ENCODE measurements at places on chromosomes 2 and 18. TPM values are rescaled to one million over a fixed set of nuclear protein-coding genes. Genes with fewer than 3 reads are reported as not detected.

DNA sequence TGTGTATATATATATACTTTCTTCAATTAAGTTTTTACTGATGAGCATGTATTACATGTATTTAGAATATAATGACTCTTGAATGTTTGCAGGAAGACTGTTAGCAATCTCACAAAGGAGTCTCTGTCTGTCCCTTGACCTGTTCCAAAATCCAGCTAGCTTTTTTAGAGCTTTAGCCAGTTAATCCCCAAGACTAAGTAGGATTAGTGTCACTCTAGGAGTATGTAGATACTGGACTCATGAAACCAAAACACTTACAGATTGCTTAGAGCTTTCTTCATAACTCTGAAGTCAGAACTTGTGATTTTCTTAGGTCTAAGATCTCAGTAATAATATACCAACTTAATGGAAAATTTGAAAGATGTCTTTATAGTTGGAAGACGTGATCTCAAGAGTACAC, 2.2 kb downstream of the UBXN4 start:
- peaks cover 44% of the 10 kb centered on the region for H3K4me1 ChIP-seq
- H3K36me3 ChIP-seq, result peaks cover 8% of the 10 kb centered on the region
- H3K27ac ChIP-seq, result peak overlapping the region; percentile 90
- peak overlapping the region; percentile 51 for H3K4me3 ChIP-seq
- no peaks in the 10 kb centered on the region for H3K27me3 ChIP-seq
- no peak for DNase-seq

- no peak overlapping the region for H3K4me3 ChIP-seq
- no peak overlapping the region for H3K27ac ChIP-seq
- H3K27me3 ChIP-seq, result no peaks in the 10 kb centered on the region
- peaks cover 24% of the 10 kb centered on the region for H3K4me1 ChIP-seq
- DNase-seq, result no peak
Measured at GRCh38 chr2:217611056-217611455, 391.7 kb downstream of the TNS1 start.

- H3K27ac ChIP-seq, result no peak overlapping the region
- peaks cover 5% of the 10 kb centered on the region for H3K36me3 ChIP-seq
- no peaks in the 10 kb centered on the region for H3K27me3 ChIP-seq
Measured at GRCh38 chr2:95234286-95234785, 27.0 kb downstream of the ZNF892 start.

DNA sequence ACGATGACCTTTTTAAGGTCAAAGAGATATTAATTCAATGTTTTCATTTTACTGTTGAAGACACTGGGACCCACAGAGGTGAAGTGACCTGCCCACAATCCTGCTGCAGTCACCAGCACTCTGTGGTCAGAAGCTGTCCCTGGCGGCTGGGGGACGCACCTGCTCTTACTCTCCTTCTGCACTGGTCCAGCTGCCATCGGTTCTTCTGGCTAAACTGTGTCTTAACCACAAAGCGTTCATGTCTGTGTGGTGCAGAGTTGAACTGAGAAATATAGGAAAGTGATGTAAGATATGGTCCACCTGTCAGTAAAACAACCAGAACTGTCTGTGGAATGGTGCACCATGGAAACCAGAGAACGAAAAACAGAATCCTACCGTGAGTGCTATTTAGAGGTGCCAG, 44.9 kb upstream of the SMIM21 start:
- H3K4me3 ChIP-seq, result no peak overlapping the region
- H3K4me1 ChIP-seq, result peaks cover 9% of the 10 kb centered on the region
- no peak overlapping the region for H3K27ac ChIP-seq
- H3K36me3 ChIP-seq, result no peaks in the 10 kb centered on the region
- no peak for DNase-seq

DNA sequence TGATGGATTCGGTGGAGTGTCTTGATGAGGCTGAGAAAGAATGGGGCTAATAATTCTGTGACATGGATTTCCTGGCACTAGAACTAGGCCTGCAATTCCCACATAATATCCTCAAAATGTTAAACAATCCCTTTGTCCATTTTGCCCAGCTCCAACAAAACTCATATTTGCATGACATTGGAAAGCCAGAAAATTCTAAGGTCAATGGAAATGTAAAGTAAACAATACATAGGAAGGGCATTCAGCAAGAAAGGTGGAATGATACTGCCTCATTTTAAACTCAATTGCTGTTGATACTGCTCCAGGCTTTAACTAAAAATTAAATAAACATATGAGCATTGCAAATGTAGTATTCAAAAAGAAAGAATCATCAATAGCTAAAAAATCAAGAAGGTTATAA, 434.8 kb upstream of the SLC8A1 start:
- no peaks in the 10 kb centered on the region for H3K36me3 ChIP-seq
- H3K4me1 ChIP-seq, result no peaks in the 10 kb centered on the region
- no peak overlapping the region for H3K27ac ChIP-seq
- DNase-seq, result no peak
- peaks cover 6% of the 10 kb centered on the region for H3K27me3 ChIP-seq

DNA sequence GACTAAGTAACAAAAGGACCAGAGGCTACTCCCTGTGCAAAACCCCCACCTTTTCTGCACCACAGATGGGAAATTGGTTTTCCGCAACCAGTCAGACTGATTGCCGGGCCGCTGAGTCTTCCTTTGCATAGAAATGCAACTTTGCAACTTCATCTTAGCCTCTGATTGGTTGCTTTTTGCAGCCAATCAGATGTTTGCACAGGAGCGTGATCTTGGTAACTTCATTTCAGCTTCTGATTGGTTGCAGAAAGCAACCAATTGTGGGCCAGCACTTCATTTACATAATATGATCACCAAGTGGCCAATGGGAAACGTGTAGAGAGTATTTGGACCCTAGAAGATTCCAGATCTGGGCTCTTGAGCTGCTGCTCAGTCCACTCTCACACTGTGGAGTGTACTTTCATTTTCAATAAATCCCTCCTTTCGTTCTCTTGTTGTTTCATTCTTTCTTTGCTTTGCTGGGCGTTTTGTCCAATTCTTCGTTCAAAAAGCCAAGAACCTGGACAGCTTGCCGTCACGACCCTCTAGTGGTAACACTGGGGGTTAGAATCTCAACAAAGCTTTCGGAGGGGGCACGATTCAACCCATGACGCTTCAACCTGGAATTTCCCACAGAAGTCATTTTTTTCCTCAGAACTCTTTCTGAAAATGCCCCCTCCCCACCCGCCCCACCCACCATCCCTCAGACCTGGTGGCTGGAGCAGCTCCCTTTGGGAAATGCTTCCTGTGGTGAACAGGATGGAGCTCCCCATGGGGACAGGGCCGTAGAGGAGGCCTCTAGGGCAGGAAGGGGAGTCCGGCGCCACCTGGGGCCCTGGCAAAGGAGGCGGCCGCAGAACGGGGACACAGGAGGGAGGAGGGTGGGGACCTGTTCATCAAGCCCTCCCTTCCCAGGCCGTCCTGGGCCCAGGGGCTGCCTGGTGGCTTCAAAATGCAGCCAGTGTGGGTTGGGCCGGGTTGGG, 31.8 kb upstream of the KCNF1 start:
- no peak overlapping the region for H3K27ac ChIP-seq
- H3K27me3 ChIP-seq, result no peaks in the 10 kb centered on the region
- H3K36me3 ChIP-seq, result no peaks in the 10 kb centered on the region

- H3K36me3 ChIP-seq, result peaks cover 2% of the 10 kb centered on the region
- peaks cover 7% of the 10 kb centered on the region for H3K4me1 ChIP-seq
- H3K27ac ChIP-seq, result no peak overlapping the region
- no peak for DNase-seq
- H3K4me3 ChIP-seq, result no peak overlapping the region
Measured at GRCh38 chr2:5374762-5375161, 317.4 kb upstream of the SOX11 start.

- H3K27me3 ChIP-seq, result no peaks in the 10 kb centered on the region
- H3K4me1 ChIP-seq, result peaks cover 52% of the 10 kb centered on the region
- peaks cover 18% of the 10 kb centered on the region for H3K36me3 ChIP-seq
- H3K4me3 ChIP-seq, result peak overlapping the region; percentile 45
- no peak for DNase-seq
Measured at GRCh38 chr2:230793572-230794359, 71.0 kb upstream of the ITM2C start.

DNA sequence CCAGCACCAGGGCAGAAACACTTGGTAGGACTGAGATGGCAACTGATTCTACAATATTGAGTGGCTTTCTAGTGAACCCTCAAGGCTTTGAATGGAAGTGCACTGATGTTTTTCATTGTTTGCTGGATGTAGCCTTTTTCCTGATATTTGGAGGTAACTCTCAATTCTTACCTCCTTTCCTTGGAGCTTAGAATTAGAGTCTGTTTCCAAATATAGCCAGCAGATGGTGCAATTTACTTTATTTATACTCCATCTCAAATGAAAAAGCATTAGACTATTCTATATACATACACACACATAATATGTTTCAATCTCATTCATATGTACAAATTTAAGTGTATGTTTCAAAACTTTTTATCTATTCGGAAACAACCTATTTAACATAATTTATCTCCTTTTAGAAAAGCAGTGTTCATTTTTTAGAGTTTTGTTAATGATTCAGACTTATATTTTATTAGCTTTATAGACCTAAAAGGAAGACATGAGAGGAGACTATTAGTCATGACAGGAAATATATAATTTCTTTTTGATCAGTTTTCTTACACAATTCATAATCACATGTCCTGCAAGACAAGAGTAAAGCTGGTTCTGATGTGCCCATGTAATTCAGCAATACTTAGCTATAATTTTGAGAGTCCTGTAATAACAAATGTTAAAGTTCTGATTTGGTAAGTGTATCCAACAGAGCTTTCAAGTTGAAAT, 124.8 kb downstream of the NUP35 start:
- H3K27me3 ChIP-seq, result peaks cover 5% of the 10 kb centered on the region
- H3K27ac ChIP-seq, result no peak overlapping the region
- H3K4me3 ChIP-seq, result no peak overlapping the region
- no peak for DNase-seq
- no peaks in the 10 kb centered on the region for H3K4me1 ChIP-seq

DNA sequence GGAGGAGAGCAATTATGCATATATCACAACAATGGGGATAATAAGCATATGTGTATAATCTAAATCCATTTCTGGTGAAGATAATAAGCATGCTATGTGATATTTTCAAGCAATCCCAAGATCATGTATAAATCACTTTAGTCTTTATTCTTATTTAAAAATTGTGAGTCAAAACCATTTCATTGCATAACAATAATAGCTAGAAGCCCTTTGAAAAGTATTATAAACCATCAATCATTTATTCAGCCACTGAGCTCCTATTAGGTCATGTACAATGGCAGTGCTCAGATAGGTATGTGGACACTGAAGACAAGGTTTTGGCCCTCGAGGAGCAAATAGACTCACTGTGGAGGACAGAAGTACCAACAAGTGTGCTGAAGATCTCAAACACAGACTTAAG, 113.1 kb downstream of the CDCA7 start:
- H3K4me3 ChIP-seq, result no peak overlapping the region
- H3K27ac ChIP-seq, result no peak overlapping the region
- no peaks in the 10 kb centered on the region for H3K4me1 ChIP-seq
- no peaks in the 10 kb centered on the region for H3K27me3 ChIP-seq
- DNase-seq, result no peak
- peaks cover 2% of the 10 kb centered on the region for H3K36me3 ChIP-seq

GRCh38 chr18:36711014-36711725, 117.6 kb downstream of the TPGS2 start:
- H3K36me3 ChIP-seq, result peaks cover 3% of the 10 kb centered on the region
- H3K27ac ChIP-seq, result no peak overlapping the region
- H3K27me3 ChIP-seq, result no peaks in the 10 kb centered on the region
- H3K4me3 ChIP-seq, result no peak overlapping the region
- H3K4me1 ChIP-seq, result no peaks in the 10 kb centered on the region
- no peak for DNase-seq

- no peak overlapping the region for H3K4me3 ChIP-seq
- no peak for DNase-seq
- H3K27ac ChIP-seq, result no peak overlapping the region
- H3K36me3 ChIP-seq, result no peaks in the 10 kb centered on the region
- H3K27me3 ChIP-seq, result peaks cover 4% of the 10 kb centered on the region
- H3K4me1 ChIP-seq, result peaks cover 2% of the 10 kb centered on the region
Measured at GRCh38 chr18:5057386-5058348, 139.4 kb downstream of the AKAIN1 start.

GRCh38 chr2:10520154-10520553, 72.0 kb upstream of the ODC1 start:
- H3K4me3 ChIP-seq, result no peak overlapping the region
- peaks cover 5% of the 10 kb centered on the region for H3K36me3 ChIP-seq
- H3K27ac ChIP-seq, result no peak overlapping the region
- no peaks in the 10 kb centered on the region for H3K4me1 ChIP-seq
- DNase-seq, result no peak
- H3K27me3 ChIP-seq, result peaks cover 3% of the 10 kb centered on the region

DNA sequence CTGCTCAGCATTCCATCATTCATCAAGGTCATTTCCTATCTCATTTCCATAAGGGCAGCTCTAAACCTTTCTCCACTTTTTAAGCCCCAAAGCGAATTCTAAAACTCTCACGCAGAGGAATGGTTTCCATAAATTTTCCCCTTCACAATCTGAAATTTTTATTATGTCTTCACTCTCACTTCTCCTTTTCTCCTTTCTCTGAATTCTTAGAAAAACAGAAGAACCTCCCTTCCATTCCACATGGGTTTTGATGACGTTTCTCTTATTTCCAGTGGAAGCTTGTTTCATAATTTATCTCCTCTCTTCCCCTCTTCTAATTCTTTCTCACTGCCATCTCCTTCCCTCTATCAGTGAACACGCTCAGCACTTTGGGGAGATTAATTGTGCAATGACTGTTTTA, 97.3 kb downstream of the SPATS2L start:
- no peak overlapping the region for H3K4me3 ChIP-seq
- H3K36me3 ChIP-seq, result peaks cover 20% of the 10 kb centered on the region
- no peak for DNase-seq
- H3K27me3 ChIP-seq, result no peaks in the 10 kb centered on the region

- H3K36me3 ChIP-seq, result no peaks in the 10 kb centered on the region
- no peaks in the 10 kb centered on the region for H3K27me3 ChIP-seq
- H3K4me3 ChIP-seq, result no peak overlapping the region
- no peak overlapping the region for H3K27ac ChIP-seq
- no peak for DNase-seq
- H3K4me1 ChIP-seq, result peaks cover under 1% of the 10 kb centered on the region
Measured at GRCh38 chr2:68287580-68288441, 31.9 kb downstream of the CNRIP1 start.

DNA sequence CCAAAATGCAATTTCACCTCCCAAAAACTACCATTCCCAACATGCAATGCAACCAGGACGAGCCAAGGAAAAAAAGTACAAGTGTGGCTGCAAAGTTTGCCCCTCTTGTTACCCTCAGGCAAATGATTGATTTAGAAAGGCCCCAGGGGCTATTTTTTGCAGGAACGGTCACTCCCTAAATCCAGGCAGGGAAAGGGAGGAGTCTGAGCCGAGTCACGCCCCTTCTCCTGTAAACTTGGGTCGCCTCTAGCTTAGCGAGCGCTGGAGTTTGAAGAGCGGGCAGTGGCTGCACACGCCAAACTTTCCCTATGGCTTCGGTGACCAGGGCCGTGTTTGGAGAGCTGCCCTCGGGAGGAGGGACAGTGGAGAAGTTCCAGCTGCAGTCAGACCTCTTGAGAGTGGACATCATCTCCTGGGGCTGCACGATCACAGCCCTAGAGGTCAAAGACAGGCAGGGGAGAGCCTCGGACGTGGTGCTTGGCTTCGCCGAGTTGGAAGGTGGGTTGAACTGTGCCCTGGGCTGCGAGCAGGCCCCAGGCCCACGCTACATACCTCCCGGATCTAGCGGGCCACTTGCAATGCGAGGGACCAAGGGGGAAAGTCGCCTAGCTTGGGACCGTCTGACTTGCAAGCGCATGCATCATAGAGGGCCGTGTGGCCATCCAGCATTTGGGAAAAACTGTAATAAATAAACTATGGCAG, at the start of gene GALM:
TSS of gene GALM (plus strand) at position 261 of the 702 bp plus-strand sequence. CDS start at position 309, 48 bp downstream.
- H3K4me1 ChIP-seq, result peaks cover 29% of the 10 kb centered on the region
- H3K27me3 ChIP-seq, result no peaks in the 10 kb centered on the region
- no peaks in the 10 kb centered on the region for H3K36me3 ChIP-seq
- H3K4me3 ChIP-seq, result peak within 1 kb of the TSS; percentile 73
- DNase-seq, result no peak
- peak within 1 kb of the TSS; percentile 88 for H3K27ac ChIP-seq

The FTCDNL1 gene
- 0.34 TPM for total RNA-seq

The CNGA3 gene
- total RNA-seq, result not detected

The DCDC2C gene
- not detected for total RNA-seq

Measured in chondrocyte (in vitro differentiated cells).